HuH-7.5 (cell line): ENCODE measurements at places on chromosomes 13 and 19.

- no peak for DNase-seq
These were observed 72.5 kb upstream of the MTIF3 start for GRCh38 chr13:27522847-27523246.

DNA sequence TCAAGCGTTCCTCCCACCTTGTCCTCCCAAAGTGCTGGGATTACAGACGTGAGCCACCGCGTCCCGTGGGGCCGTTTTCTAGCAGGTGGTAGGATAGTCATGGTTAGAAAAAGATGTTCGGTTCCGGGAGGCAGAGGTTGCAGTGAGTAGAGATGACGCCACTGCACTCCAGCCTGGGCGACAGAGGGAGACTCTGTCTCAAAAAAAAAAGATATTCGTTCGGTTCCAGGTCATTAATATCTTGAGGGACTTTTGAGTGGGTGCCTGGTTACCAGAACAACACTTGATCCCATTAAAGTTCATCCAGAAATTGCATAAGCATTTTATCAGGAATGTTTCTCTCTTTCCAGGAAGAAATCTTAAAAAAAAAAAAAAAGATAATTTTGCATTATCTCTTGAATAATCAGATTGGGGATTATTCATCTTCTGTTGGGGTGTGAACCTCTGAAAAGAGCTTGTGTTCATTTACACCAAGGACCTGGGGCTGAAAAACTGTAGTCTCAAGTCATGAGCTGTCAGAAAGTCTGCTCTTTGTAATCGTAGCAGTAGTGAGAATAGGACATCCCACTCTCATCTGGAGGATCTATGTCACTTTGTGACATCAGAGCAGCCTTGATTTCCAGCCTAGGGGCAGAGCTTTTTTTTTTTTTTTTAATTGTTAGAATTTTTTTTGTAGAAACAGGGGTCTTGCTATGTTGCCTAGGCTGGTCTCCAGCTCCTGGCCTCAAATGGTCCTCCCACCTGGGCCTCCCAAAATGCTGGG is 1.0 kb upstream of the ETHE1 start:
- no peak for DNase-seq

GRCh38 chr13:44259045-44260027 is 114.3 kb upstream of the SERP2 start:
- DNase-seq: no peak

DNA sequence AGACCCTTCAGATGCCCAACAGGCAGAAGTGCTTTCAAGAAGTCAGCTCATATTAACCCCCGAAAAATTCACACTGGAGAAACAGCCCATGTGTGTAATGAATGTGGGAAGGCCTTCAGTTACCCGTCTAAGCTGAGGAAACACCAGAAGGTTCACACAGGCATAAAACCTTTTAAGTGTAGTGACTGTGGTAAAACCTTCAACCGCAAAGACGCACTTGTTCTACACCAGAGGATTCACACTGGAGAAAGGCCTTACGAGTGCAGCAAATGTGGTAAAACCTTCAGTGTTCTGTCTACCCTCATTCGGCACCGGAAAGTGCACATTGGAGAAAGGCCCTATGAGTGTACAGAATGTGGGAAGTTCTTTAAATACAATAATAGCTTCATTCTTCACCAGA is 8.6 kb downstream of the ZNF584 start:
- DNase-seq: no peak

GRCh38 chr19:40740747-40741146 is 9.5 kb downstream of the ACTMAP start:
- DNase-seq: no peak

DNA sequence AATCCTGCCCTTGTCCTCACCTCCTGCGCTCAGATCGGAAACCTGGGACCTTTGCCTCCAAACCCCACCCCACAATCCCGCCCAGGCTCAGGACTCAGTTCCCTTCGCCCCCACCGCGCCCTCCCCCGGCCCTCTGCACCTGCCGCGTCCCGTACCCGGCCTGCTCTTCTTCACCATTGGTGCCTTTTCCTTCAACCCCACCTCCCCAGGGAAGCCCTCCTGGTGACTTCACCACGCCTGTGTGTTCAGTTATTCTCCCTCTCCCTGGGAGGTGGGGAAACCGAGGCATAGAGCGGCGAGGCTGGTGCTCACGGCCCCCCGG is 19.3 kb upstream of the TCF3 start:
- peak; percentile 64 for DNase-seq

- peak; percentile 15 for DNase-seq
These were observed 460.5 kb downstream of the COG6 start for GRCh38 chr13:40116008-40116407.
